Body of pancreas (tissue), 4 donors: ENCODE measurements at places on chromosomes 13 and 19. TPM values are rescaled to one million over a fixed set of nuclear protein-coding genes. Genes with fewer than 3 reads are reported as not detected.

GRCh38 chr19:13343514-13343913 is 162.8 kb downstream of the CACNA1A start:
- no peaks in the 10 kb centered on the region for H3K27me3 ChIP-seq
- no peak overlapping the region for H3K4me3 ChIP-seq
- H3K36me3 ChIP-seq, result no peaks in the 10 kb centered on the region
- DNase-seq, result no peak

GRCh38 chr13:110134801-110135200 is 172.2 kb downstream of the COL4A1 start:
- H3K27ac ChIP-seq, result no peak overlapping the region
- no peak overlapping the region for H3K4me3 ChIP-seq
- peaks cover 12% of the 10 kb centered on the region for H3K4me1 ChIP-seq
- H3K27me3 ChIP-seq, result no peaks in the 10 kb centered on the region

Gene DOHH
- 17.5 TPM for total RNA-seq

GRCh38 chr19:40716031-40716481 is 630 bp downstream of the COQ8B start:
- H3K27me3 ChIP-seq, result no peaks in the 10 kb centered on the region
- peak overlapping the region; percentile 99 for H3K27ac ChIP-seq
- H3K4me3 ChIP-seq, result no peak overlapping the region
- peak; percentile 64 for DNase-seq
- H3K36me3 ChIP-seq, result no peaks in the 10 kb centered on the region

Gene PABPC3
- not detected for total RNA-seq

- DNase-seq, result no peak
- no peaks in the 10 kb centered on the region for H3K27me3 ChIP-seq
- no peak overlapping the region for H3K27ac ChIP-seq
- H3K4me3 ChIP-seq, result no peak overlapping the region
Observed at GRCh38 chr13:45180713-45181601, 19.9 kb downstream of the KCTD4 start.

- no peak overlapping the region for H3K4me3 ChIP-seq
- H3K27ac ChIP-seq, result no peak overlapping the region
- no peaks in the 10 kb centered on the region for H3K27me3 ChIP-seq
- DNase-seq, result no peak
Observed at GRCh38 chr19:55597501-55597921, 1.8 kb downstream of the FIZ1 start.
